Activated T-cell treated with anti-CD3 and anti-CD28 coated beads, Interleukin-2, amount 50 U/mL, for 1 hour (primary cell): ENCODE measurements at places on chromosomes 5 and 9.

- no peak for DNase-seq
Measured at GRCh38 chr5:88976914-88977313, 93.9 kb upstream of the MEF2C start.

DNA sequence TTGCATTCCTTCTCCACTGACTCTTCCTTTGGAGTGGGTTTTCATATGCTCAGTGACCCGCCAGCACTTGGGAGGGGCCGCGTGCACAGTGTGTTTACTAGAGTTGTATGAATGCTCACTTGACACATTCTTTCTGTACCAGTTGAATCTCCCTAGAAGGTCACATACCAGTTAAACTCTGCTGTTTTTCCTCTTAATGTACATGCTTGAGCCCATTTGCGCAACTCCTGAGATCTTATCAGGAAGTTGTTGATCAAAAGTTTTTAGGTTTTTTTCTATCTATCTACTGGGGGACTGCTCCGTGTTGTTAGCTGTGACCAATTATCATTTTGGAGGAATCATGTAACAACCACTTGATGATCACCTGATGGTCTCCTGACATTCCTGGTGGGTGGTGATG lies 392.7 kb downstream of the CDH9 start:
- DNase-seq = no peak

- DNase-seq = no peak
Measured at GRCh38 chr5:36998578-36998977, 122.0 kb downstream of the NIPBL start.

DNA sequence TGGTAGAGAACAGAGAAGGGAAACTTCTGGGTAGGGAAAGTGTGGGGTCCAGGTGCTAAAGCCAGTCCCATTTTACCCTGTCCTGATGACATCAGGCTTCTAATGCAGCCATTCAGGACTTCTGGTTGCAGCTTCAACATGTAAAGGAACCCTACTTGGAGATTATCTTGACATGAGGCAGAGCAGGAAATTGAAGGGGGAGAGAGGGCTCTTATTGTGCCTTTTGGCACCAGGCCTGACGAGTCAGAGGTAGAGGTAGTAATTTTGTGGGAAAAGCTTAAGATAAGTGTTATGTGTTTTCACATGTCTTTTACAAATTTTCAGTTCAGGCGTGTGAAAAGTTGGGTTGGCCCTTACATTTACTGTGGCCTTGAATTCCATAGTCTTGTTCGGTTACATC lies 102.4 kb upstream of the APC start:
- no peak for DNase-seq

DNA sequence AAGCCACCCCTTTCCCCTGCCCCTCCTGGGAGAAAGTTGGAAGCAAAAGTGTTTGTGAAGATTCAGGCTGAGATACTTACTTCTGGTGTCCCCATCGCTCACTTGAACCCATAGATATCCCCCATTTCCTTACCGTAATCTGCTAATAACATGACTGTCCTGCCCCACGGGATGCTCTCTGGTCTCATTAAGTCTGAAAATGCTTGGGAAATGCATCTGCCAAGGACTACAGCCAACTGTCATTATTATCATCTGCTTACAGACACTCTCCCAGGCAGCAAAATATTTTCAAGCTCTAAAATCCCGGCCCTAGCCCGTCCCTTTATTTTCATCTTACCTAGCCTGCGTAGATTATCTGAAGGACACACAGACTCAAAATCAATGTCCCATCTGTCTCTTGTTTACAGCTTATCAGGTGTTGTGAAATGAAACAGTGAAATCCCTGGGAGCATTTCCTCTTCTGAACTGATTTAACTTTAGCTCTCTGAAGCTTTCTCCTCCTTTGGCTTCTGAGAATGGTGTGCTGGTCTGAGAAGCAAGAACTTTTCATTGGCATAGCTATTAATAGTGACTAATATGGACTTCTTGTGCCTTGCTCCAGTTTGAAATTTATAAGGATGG lies 126.9 kb upstream of the OSMR start:
- DNase-seq = no peak

GRCh38 chr9:90665072-90665471 lies 22.4 kb upstream of the DIRAS2 start:
- DNase-seq = no peak

DNA sequence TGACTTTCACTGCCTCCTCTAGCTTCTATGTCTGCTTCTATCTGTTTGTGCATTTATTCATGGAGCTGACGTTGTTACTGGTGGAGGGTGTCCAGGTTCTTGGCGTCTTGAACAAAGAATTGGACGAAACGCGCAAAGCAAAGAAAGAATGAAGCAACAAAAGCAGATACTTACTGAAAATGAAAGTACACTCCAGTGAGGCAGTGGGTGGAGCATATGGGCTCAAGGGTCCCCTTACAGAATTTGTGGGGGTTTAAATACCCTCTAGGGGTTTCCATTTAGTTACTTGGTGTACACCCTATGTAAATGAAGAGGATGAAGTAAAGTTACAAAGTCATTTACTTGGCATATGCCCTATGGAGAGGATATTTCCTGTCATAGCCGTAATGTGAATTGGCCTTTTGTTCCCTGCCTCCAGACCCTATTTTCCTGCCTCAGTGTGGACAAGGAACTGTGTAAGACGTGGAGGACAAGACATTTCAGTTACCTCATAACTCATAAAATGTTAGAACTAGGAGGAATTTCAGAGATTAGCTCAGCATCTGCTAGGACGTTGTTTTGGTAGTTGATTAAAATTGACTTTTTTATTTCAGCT lies 3.1 kb downstream of the POLR3G start:
- no peak for DNase-seq

DNA sequence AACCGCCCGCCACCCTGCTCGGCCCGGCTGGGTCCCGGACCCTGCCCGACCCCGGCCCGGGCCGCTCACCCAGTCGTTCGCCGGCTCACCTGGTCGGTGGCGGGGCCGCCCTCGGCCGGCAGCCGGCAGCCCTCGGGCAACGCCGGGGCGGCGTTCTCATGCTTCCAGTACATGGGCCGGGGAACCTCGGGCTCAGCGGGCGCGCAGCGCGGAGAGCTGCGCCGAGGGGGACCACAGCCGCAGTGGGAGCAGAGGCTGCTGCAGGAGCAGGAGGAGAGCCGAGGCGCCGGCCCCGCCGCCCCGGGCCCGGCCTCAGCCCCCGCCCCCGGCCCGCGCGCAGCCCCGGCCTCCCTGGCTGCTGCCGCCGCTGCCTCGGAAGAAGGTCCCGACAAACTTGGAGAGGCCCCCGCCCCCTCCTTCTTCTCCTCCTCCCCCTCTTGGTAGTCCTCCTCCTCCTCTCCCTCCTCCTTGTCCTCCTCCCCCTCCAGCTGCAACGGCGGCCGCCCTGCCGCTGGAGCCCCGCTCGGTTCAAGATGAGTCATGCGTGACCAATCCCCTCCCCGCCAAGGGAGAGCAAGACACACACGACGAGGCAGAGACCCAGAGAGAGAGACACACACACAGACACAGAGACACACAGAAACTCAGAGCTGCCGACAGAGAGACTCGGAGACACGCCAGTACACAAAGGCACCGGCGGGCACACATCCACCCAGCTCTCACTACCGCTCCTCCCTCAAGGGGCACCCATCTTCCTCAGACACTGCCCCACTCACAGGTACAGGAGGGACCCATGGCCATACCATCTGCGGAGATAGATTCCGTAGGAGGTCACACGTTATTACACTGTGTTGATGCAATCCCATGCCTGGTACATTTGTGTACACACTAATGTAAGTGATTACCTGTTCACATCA lies at the start of gene LHX6:
Gene LHX6, minus strand, starts transcription at position 390 of the 917 bp plus-strand sequence. Its CDS starts 217 bp downstream, at position 173.
- no peak for DNase-seq

DNA sequence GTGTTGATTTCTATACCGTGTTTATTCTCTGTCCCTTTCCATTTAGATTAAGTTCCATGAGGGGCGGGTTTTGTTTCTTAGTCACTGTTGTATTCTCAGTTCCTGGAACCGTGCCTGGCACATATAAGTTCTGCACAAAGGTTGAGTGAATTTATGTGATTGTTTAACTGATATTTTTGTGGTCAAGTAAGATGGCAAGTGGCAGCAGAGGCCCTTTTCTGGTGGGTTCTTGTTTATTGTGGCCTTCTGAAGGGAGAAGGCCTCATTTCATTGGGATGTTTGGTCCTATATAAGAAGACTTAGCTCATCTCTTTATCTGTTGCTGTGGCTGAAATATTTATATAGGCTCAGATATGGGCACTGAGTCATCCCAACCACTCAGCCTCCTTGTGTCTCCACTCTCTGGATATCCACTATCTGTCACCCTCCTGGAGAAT lies 262.5 kb downstream of the PSAT1 start:
- no peak for DNase-seq

DNA sequence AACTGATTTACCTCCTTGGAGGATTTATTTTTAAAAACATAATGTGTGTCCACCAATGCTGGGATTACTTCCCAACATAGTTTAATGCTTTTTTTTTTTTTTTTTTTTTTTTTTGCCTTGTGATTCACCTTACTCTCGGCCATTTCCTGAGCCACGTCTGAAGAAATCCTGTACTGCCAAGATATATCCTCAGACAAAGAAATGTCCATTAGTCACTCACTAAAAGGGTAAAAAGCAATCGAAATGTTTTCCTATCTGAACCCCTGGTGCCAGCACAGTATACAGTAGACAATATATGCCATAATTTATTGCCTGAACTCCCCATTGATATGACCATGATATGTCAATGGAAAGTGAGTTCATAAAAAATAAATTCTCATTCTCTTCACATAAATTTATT lies 344.1 kb downstream of the BNC2 start:
- no peak for DNase-seq

DNA sequence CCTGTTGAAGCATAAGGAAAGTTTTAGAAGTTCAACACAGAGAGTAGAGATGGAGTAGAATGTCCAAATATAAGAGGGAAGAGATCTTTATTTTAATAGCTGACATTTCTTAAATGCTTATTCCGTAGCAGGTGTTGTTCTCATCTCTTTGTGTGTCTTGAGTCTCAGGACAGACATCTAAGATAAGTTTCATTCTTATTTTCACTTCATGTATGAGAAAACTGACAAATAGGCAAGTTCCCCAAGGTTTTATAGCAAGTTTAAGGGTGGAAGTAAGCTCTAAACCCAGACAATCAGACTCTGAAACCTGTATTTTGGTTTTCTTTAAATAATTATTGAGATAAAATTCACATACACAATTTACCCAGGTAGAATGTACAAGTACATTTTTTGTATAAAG lies 228.4 kb upstream of the PPP1R2B start:
- no peak for DNase-seq

- no peak for DNase-seq
Measured at GRCh38 chr5:78320401-78320800, 25.9 kb upstream of the AP3B1 start.

DNA sequence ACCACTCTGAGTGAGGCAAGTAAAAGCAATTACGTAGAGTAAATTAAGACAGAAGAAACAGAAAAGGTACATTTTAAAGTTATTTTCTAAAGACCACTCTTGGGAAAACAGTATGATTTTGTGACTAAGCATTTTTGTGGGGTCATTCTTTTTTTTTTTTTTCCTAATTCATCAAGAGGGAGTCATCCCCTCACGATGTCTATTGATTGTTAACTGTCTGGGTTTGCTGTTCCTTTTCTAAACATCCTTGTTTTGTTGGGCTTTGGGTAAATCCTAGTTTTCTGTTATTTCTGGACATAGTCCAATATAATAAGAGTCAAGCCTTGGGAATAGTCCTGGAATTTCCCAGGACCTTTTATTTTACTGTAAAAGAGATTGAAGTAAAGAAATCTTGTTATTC lies 63.8 kb downstream of the ANKRD55 start:
- no peak for DNase-seq

DNA sequence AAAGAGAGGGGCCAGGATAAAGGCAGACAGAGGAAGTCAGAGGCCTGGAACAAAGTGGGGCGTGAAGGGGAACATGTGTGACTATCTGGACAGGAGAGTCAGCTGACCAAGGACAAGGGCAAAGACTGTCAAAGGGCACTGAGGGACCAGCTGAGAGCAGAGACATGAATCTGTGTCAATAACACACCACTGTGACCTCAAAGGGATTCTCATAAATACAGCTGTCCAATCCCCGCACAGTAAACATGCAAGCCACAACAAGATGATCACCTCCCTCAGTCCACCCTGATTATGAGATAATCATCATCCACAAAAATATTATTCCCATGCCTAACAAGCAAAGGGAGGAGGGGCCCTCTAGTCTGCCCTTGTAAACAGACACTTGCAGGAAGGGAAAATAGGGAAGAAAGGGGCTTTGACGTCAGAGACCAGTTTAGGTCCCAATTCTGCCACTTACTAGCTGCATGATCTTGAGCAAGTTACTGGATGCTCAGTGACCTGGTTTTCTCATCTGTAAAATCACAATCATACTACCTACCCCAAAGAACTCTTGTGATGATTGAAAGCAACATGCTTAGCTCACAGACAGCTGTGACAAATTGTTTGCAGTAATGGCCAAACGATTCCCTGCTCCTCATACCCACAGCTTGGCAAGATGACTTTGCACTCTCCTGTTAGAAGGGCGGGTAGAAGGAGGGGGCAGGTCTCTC lies 41.8 kb downstream of the RAPGEF1 start:
- no peak for DNase-seq

- no peak for DNase-seq
Measured at GRCh38 chr5:31983851-31984250, 190.3 kb downstream of the GOLPH3 start.

- no peak for DNase-seq
Measured at GRCh38 chr5:87909382-87909781, 359.3 kb downstream of the TMEM161B start.

DNA sequence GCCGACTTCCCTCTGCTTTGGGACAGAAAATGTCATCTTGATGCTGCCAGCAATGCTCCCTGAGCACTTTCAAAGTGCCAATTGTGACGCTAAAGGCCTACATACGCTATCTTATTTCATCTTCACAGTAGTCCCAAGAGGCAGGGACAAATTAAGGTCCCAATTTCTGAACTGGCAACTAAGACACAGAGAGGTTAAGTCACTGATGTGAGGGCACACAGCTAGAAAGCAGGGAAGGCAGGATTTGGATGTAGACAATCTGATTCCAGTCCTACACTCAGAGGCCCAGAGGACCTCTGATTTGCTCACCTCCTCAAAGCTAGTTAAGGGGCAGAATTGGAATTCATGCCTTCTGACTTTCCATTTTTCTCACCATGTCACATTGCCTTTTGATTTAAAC lies 249.2 kb upstream of the CLINT1 start:
- no peak for DNase-seq

GRCh38 chr5:43195670-43196265 lies 3.7 kb downstream of the NIM1K start:
- DNase-seq = no peak

DNA sequence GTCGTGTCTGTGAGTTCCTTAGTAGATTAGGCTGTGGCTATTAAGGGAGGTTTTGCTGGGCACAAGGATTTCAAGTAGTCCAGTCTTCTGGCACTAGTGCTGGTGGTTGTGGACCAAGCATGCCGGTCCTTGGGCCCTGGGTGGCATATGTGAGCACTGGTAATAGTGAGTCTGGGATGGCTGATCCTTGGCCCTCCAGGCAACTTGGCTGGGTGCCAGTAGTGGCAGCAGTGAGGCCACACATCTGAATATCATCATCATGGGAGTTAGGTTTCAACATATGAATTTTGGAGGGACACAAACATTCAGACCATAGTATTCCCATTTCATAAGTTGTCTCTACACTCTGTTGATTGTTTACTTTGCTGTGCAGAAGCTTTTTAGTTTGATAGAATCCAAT lies 25.3 kb upstream of the APBA1 start:
- no peak for DNase-seq
